ENCODE measurements at places on chromosomes 6 and 20.

GRCh38 chr6:22349051-22349450 lies 52.2 kb upstream of the PRL start:
- no peak for DNase-seq

DNA sequence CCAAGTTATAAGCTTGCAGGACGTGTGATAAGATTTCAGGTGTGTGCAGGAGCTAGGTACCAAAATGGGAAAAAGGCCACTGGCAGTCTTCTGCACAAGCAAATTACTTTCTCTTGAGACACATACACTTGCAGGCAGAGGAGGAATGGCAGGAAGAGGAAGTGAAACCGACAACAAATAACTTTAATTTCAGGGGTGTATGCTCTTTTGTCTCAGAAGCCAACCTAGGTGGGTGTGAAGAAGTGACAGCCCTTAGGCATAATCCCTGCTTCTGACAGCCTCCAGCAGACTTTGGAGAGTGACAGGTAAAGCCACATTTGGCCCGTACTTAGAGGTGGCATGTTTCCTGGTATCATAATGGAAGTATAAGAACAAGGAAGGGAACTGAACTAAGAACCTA lies 118.8 kb upstream of the TRAF3IP2 start:
- no peak for DNase-seq

GRCh38 chr20:50089140-50089786 lies 23.7 kb downstream of the UBE2V1 start:
- DNase-seq: no peak

DNA sequence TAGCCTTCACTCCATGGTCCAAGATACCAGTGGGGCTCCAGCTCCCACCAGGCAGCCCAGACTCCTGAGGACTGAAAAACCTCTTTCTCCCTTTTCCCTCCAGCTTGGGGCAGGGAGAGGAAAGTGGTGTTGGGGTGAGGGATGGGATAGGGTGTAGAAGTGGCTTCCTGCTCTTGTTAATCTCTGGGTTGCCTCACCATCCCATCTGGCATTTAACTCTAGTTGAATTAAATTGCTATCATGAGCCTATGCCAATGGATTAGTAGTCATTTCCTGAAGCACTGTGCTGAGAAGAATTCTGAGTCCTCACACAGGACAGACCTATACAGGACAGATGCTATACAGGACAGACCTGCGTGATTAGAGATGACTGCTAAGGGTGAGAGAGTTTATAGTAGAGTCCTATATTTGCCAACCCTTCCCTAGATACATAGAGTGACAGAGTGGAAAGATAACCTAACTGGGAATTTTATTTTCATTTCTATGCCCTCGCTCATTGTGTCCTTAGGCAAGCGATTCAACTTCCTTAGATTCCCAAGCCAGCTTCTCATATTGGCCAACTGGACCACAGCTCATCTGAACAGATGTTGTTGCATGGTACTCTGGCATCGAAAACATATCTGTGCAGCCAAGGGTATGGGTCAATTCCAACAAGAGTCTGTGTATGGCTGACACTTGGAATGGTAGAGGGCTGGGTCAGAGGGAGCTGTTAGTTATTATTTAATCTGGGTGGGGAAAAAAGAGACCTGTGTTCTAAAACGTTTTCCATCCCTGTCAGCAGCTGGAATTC lies 42.8 kb downstream of the MCHR2 start:
- DNase-seq: no peak

- no peak for DNase-seq
These were observed 150.9 kb upstream of the HMGN3 start for GRCh38 chr6:79385333-79385732.

DNA sequence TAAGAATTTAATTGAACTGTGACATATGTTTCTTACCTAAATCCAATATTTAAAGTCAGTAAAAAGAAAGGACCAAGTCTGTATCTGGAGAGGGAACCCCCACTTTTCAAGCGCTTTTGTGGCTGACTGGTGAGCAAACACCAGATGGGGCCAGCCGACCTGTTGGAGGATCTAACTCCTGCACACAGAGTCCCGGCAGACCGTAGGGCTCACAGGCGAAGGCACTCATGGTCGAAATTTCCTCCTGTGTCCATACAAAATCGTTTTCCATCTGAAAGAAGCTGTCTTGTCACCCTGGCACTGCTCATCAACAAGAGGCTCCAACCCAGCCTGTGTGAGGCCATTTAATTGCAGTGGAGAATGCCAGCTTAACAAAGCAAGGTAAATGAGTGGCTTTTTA lies 94.0 kb downstream of the SCML4 start:
- DNase-seq: no peak

GRCh38 chr6:64281167-64281566 lies 645.6 kb downstream of the PHF3 start:
- no peak for DNase-seq

DNA sequence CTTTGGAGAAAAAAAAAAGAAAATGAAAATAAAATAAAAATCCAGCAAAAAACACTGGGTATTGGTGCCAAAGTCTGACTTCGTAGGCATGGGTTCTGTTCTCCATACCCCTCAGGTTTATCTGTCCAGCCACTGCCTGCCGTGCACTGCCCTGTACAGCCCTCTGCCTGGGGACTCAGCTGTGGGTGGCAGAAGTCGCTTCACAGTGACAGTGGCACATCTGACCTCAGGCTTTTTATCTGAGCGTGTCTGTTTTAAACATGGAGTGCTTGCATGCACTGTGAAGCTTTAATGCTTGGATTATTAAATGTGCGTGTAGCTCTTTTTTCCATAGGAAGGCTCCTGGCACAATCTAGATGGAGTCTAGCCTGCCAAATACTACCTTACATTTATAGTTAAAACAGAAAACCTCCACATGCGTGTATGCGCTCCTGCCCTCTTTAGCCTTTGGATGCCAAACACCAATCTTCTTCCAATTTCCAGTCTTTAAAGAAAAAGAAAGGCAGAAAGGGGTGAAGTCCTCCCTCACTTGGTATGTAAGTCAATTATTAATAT lies 375.5 kb downstream of the UTRN start:
- DNase-seq: no peak

GRCh38 chr6:13296536-13296997 lies 31.8 kb downstream of the TBC1D7 start:
- no peak for DNase-seq

Measured in HTR-8/SVneo (cell line).